ENCODE measurements at places on chromosomes 4 and X. TPM values are rescaled to one million over a fixed set of nuclear protein-coding genes. Genes with fewer than 3 reads are reported as not detected.

GRCh38 chr4:6414578-6414977 lies 57.8 kb downstream of the PPP2R2C start:
- no peak for DNase-seq

DNA sequence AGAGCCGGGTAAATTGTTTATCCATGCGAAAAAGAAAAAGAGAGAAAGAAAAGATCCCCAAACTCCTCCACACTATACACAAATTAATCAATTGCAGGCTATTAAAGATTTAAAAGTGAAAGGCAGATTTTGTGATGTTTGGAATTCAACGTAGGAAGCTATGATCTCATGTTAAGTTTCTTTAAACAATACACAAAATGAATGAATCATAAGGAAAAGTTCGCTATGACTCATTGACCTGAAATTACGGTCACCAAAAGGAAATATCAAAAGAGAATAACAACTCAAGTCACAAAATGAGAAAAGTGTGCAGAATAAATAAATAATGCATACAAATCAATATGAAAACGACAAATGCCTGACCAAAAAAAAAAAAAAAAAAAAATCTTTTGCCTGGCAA lies 28.6 kb downstream of the CLNK start:
- DNase-seq, result no peak

- no peak for DNase-seq
Observed at GRCh38 chrX:71612256-71612655, 6.1 kb downstream of the CXCR3 start.

ASB12 gene
- total RNA-seq, result 1.2 TPM

- no peak for DNase-seq
Observed at GRCh38 chr4:177308125-177308524, 1.5 kb upstream of the NEIL3 start.

GRCh38 chrX:150313514-150313913 lies 49.6 kb upstream of the MAMLD1 start:
- no peak for DNase-seq

DNA sequence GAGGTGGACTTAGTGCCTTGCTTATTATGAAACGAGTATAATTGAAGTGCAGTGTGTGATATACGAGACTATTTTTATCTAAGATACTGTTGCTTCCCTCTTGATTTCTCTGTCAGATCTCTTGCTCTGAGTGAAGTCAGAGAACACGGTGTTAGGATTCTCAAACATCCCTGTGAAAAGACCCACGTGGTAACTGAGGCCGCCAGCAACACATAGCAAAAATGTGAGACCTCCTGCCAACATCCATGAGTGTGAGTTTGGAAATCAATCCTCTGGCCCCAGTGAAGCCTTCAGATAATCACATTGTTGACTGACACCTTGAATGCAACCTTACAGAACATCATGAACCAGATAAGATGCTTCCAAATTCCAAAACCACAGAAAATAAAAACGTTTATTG lies 954.4 kb downstream of the FAT4 start:
- DNase-seq, result no peak

DNA sequence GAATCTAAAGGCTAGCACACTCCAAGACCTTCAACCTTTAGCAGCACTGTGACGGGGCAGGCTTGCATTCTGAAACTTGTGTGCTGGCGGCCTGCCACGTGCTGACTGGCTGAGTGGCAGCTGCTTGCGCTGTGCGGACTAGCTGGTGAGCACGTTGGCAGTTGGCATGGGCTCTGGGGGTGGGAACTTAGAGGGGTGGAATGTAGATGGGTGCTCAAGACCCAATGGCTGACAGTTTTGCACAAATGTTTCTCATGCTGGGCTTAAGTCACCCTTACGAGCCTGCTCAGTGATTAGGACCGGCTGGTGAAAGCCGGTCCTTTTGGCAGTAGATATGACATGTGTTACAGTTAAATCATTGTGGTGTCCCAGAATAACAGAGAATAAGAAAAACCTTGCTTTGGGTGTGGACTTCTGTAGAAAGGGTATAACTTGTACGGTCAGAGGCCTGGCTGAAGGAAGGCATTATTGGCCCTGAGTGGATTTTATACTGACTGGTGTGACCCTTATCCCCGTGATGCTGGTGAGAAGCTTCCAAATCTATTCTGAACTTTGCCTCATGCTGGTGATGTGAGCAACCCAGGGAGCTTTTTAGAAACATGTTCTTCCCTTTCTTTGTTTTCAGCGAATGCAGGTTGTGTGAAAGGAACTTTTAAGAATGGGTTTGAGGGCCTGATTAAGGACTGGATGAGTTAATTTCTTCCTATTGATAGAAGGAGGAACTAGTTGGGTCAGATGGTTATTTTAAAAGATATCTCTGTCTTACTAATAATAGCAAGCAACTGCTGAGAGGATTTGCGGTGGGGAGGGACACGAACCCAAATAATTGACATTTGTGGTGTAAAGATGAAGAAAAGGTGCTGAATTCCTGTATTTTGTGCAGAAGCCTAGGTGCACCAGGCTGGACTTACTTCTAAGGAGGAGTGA lies 107.4 kb upstream of the SLC4A4 start:
- peak; percentile 16 for DNase-seq

DNA sequence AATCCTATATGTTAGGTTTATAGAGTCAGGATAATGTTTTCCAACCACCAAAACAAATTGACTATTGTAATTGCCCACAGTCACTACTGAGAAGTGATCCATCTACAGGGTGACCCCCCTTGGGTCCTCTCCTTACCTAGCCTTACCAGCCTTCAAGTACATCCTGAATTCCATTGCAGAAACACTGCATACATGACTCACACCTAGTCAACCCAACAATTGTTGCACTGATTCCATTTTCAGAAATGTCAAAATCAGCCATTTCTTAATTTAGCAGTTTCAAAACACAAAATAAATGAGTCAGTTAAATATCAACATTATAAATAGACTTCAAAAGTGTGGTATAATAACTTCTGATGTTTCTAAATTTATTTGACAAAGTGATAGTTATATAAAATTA lies 106.3 kb upstream of the TNIP3 start:
- no peak for DNase-seq

DNA sequence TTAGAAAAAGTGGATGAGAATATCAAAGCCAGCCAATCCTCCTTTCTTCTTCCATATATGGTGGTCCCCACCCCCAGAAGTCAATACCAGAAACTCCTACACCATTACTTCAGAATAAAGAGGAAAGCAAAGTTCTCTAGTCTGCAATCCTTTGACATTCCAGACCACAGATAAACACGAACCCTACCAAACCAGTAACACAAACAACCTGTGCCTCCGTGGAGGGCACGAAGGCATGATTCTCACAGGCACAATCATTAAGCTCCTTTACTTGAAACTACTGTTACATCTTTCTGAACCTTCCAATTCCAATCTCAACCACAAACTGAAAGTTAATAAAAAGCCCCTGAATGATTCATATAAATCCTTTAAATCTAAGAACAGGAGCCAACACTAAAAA lies 16.3 kb downstream of the MAML3 start:
- peak; percentile 29 for DNase-seq

VGLL1 gene
- total RNA-seq, result not detected

DNA sequence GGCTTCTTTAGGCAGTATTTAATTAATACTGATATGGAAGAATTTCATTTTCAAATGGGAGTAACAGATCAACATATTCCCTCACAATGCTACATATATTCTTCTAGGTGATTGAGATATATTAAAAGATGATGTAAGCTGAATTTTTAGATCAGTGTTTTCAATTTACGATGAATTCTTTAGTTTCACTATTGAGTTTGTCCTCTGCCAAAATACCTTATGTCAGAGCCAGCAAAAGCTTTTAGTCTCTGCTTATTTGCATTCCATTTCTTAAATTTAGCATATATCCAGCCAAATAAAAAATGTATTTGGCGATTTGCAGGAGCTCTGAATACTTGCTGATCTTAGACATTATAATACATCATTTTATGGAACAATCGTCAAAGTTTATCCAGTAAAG lies 144.3 kb downstream of the MOSPD2 start:
- no peak for DNase-seq

SERPINA7 gene
- not detected for total RNA-seq

DNA sequence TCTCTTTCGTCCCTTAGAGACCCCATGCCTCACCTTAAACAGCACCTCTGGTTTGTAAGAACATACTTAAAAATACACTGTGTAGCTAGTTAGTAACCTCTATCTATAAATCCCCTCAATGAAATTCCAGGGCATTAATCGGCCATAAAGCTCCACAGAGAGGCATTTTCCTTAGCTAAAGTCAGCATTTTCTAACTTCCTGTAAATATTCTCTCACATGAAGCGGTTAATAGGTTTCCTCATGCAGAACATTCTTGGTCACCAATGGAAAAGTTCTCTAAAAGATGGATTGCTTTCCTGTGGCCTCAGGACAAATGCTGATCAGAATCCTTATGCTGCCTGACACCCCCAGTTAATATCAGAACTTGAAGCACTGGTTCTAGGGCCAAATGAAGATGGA lies 248.6 kb upstream of the BOD1L1 start:
- DNase-seq, result no peak

FAAH2 gene
- total RNA-seq, result 11.4 TPM

L1CAM gene
- 27.6 TPM for total RNA-seq

DNA sequence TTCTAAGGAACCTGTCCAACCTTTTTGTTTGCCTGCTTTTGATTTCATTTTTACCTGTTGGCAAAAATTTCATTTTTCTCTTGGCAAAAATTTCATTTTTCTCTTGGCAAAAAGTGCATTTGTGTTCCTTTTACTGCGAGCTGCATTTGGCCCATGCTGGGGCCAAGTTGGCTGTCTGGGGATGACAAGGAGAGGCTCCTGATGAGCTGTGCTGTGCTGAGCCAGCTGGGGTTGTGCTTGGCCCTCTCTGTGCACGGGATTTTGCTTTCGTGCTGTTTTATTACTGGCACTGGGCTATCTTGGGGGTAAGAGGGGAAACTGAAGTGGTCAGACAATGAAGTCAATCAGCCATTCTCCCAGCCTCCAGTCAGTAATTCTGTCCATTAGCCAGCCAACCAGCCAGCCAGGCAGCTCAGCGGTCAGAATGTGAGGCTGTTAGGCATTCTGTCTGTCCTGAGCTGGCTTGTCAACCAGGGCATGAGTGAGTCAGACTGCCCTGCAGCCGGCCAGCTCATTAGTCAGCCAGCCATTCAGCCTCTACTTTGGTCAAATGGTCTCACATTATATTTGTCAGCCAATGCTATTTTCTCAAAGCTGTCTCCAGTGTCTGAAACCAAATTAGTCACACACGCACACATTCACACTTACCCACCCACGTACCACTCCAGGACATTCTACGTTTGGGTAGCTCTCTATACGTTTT lies 56.9 kb upstream of the PRPS1 start:
- DNase-seq, result no peak

YIPF7 gene
- total RNA-seq, result not detected

DNA sequence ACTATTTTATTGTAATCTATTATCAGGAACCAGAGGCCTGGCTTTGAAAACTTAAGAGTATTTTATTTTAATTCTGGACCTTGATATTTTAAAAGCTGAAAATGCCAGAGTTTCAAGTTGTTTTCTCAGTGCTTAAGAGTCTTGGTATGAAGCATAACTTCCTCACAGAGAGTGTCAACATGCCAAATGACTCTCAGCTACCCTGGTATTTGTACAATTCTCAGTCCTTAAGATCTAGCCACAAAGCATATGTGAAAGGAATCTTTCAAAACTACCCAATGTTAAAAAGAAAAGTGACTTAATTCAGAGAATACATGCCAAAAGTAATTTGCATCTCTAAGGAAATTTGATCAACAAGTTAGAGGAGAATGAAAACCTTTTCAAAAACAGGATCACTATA lies 171.9 kb downstream of the DKK2 start:
- no peak for DNase-seq

DNA sequence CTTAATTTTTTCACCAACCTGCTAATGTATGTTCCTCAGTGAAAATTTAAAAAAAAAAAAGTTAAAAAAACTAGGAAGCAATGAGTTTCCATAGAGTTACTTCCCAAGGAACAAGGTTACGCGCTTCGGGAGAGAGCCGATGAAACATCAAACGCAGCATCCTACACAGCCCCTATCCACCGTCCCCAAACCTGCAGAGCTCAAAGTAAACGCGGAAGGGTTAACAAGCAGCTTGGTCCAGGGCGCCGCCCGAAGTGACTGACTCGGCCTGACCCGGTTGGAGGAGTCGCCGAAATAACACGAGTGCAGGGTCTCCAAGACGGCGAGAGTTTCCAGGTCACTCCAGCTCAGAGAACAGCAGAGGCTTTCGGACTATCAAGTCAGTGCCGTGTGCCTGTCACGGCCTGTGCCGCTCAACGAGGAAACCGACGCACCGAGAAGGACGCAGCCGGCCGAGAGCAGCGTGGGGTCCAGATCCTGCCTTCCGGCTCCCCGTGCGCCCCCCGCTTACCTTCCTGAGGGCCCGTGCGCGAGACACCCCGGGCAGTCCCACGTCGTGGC lies 512 bp downstream of the NOP14 start:
- peak; percentile 81 for DNase-seq

GPC3 gene
- total RNA-seq, result 61.2 TPM

DNA sequence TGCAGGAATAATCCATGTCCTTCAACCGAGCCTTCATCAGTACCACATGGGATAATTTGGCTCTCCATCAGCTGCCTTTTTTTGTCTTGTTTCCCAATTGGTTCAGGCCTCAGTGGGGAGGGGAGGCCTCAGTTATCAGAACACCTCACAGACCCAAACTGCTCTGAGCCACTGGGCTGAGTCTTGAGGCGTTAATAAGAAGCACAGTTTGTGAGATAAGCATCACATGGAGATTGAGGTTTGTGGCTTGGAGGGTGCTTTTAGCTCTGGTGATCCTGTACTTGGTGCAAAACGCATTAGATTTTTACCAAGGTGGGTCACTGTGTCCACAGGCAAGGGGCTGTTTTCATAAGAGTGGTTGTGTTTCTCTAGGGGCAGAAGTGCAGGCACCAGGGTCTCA lies 82.8 kb upstream of the HPF1 start:
- no peak for DNase-seq

MAOB gene
- 1.0 TPM for total RNA-seq

GRCh38 chr4:102869569-102870197 lies 891 bp downstream of the CISD2 start:
- peak; percentile 45 for DNase-seq

DNA sequence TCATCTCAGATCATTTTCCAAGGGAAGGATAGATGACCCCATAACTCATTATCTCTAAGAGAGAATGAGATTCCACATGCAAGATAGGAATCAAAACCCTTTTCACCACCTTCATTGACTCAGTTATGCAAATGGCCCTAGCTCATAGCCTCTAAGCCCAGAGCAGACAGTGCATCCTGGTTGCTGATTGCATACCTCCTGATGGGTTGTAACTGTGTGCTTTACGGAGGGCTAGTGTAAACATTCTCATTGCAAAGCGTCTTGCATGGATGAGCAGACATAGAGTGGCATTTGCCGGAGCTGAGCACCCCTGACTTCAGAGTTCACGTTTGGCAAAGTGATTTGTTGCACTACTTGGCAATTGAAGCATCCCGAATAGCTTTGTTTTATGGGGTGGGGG lies 151.0 kb downstream of the VCX3A start:
- DNase-seq, result no peak

UBQLN2 gene
- total RNA-seq, result 35.7 TPM

- no peak for DNase-seq
Observed at GRCh38 chr4:16437836-16438235, 211.6 kb upstream of the TAPT1 start.

SOX3 gene
- 23.3 TPM for total RNA-seq
